Small intestine (tissue), 16 donors: ENCODE measurements at places on chromosomes 12 and 14. TPM values are rescaled to one million over a fixed set of nuclear protein-coding genes. Genes with fewer than 3 reads are reported as not detected.
A peak's percentile ranks its signal among the peaks of the same experiment; 100 is the strongest.

GRCh38 chr12:10065241-10065640, 33.5 kb downstream of the CLEC1A start:
- no peak for DNase-seq

DNA sequence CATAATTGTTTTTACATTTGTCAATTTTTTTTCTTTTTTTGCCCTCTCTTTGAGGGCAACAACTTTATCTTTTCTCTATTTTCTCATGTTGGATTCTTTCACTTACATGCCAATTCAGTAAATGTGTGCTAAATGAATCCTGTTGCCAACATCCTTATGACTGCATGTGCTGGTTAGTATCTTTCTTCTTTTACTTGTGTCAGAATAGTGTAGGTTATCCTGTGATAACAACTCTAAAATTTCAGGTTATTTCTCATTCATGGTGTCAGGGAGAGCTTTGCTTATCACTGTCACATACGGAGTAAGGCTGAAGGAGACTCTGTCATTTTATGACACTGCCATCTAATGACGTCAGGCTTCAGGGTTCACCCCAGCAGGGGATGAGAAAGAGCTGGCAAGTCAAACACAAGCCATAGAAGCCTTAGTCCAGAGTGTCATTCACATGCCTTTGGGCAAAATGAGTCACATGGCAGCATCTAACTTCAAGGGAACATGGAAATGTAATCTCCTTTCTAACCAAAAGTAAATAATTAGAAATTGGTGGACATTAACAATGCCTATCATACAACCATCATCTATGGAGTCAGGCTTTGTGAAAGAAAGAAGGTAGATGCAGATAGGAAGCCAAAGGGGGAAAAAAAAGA, 242.5 kb upstream of the ATP2B1 start:
- DNase-seq = peak; percentile 96

CLEC4C gene
- polyA plus RNA-seq = not detected

DNA sequence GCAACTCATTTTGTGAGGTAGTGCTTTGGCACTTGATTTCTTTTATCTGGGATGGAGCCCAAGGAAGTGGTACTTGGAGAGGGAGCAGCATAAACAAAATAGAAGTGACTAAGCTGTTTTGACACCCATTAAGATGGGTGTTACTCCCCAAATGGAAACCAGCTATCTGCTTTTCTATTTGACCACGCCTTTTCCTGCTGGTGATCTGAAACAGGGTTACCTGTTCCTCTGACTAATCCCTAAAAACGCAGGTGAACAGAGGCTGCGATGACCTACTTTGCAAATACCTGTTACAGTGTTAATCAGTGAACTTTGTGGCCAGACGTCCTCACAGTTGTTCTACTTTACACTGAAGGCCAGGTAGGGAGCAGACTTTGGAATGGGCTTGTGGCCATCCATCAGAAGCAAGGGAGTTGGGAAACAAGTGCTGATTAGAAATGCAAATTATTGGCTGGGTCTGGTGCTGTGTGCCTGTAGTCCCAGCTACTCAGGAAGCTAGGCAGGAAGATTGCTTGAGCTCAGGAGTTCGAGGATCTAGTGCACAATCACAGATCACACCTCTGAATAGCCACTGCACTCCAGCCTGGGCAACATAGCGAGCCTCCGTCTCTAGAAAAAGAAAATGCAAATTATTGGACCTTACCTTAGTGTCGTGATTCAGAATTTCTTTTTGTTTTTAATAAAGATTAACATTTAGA, 58.3 kb upstream of the HECTD1 start:
- peak; percentile 93 for DNase-seq

NOS1 gene
- polyA plus RNA-seq = 0.79 TPM

DNA sequence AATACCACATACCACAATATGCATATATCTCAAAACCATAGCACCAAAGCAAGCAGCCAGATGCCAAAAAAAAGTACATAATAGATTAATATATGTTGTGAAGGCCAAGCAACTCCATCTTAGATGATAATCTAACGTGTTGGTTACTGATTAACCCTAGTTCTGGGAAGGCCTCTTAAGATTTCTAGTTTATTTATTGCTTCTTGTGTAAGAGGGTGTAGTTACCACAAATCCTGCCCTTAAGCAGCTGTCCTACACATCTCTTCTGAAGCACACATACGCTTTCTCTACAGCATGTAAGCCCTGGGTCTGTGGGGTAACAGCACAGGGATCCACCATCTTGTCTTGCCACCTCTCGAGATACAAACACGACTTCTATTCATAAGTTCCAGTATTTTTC, 236.8 kb upstream of the AVPR1A start:
- peak; percentile 37 for DNase-seq

- peak; percentile 63 for DNase-seq
Measured at GRCh38 chr12:6766651-6767349, 637 bp downstream of the PTMS start.

GRCh38 chr14:105422695-105423487, 3.3 kb downstream of the MTA1 start:
- no peak for DNase-seq

DNA sequence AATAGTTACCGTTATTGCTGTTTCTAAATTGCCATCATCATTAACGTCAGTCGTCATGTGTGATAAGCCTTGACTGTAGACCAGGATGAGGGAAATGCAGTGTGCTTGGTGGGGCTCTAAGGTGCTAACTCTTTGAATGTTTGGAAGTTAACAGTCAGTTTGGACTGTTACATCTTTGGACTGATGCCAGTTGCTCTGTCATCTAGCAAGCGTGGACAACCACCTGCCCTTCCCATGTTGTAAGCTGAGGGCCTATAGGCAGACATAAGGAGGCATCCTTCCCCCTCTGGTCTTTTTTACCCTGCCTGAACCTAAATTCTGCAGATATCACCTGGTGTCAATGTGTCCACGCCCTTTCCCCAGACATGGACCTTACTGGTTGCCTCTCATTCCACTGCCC, 94.4 kb downstream of the PPP2R5C start:
- no peak for DNase-seq

HOXC9 gene
- 2.2 TPM for polyA plus RNA-seq

KRT79 gene
- not detected for polyA plus RNA-seq

DNA sequence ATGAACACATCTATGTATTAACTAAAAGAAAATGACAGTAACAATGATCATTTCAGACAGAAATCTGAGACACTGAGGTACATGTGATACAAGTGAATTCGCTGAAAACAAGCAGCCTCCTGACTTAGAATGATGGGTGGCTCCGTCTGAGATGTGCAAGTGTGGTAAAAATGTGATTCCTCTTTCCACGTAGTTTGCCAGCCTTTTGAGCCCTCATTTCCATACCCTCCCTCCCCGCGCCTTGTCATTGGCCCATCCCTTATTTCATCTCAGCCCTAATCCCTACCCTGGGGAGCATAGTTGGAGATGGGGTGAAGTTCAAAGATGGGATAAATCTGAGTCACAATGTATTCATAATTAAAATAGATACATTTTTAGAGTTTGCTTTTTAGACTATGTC, 107.8 kb downstream of the BMP4 start:
- DNase-seq = no peak
